ENCODE measurements at places on chromosomes 13 and 19.

GRCh38 chr19:54392105-54392504, 23.2 kb upstream of the TTYH1 start:
- no peak for DNase-seq

DNA sequence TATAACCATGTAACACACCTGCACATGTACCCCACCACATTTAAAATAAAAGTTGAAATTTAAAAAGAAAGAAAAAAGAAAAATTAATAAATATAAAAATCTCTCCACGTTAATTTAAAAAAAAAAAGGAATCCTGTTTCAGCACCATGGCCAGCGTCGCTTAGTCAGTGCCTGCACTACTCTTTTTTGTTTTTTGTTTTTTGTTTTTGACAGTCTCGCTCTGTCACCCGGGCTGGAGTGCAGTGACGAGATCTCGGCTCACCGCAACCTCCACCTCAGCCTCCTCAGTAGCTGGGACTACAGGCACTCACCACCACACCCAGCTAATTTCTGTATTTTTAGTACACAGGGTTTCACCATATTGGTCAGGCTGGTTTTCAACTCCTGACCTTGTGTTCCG, 835.9 kb downstream of the UQCRFS1 start:
- no peak for DNase-seq

DNA sequence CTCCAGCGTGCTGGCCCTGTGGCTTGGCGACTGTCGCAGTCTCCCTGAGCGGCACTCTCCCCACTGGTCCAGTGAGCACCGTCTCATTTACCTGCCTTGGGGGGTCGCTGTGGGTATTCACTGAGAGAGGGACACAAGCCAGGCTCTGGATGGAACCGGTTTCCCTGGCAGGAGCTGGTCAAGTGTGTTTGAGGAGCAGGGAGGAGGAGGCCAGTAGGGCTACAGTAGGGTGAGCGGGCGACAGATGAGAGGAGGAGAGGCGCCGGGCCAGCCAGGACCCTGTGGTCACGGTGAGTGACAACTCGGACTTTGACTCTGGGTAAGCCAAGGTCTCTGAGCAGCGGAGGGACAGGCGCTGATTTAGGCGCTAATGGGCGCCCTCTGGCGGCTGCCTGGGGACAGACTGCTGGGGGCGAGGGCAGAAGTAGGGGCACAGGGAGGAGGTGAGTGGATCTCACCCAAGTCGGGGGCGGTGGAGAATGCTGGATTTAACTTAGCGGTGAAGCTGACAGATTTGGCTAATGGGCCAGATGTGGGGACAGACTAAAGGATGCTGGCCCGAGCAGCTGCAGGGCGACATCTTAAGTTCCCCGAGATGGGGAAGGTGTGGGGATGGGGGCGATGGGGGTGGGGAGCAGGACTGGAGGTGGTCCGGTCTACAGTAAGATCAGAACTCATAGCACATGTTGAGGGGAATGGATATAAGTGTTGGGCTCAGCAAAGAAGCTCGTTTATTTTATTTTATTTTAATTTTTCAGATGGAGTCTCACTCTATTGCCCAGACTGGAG, 4.7 kb upstream of the PRMT1 start:
- peak; percentile 85 for DNase-seq

GRCh38 chr19:46607448-46607841, 6.3 kb downstream of the CALM3 start:
- no peak for DNase-seq

GRCh38 chr19:39398297-39398864, 7.2 kb downstream of the MED29 start:
- DNase-seq, result no peak

- no peak for DNase-seq
These were observed 94.0 kb downstream of the PTPRS start for GRCh38 chr19:5246554-5247155.

GRCh38 chr13:76380446-76381065, 505.6 kb downstream of the KCTD12 start:
- no peak for DNase-seq

DNA sequence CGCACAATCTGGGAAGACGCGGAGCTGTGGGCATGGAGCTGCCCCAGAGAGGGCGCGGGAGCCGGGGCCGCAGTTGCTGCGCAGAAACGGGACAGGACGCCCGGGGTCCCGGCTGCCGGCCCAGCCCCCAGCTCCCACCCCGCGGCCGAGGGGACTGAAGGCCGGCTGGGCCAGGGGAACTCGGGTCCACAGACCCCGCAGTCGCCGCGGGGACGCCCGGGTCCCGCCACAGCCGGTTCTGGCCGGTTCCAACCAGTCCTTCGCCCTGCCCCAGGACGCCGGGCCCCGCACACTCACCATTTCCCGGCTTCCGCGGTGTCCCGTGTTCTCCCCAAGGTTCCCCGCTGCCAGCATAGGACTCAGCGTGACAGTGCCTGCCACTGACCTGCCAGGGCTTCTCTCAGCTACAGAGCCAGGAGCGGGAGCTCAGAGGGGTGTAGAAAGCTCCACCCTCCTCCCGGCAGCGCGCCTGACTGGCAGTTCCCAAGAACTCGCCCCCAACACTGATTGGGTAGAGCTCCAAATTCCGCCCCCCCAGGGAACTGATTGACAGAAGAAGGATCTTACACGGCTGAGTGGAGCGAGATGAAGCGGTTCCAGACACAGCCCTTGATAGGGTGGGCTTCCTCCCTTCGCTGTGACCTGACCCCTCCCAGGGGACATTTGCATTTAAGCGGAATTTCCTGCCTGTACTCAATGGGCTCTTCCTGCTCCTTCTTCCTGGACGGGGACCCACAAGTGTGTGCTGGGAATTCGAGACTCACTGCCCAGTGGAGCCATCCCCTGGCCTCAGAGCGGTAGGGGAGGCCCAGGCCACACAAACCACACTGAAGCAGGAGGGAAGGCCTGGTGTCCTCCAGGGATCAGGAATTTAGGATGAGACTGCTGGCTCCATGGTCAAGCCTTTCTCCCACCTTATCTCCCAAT, at the start of gene ZNF442:
ZNF442 (minus strand) TSS at position 448 of the 927 bp plus-strand sequence. CDS start 2,052 bp downstream, outside the sequence.
- DNase-seq, result peak; percentile 78

DNA sequence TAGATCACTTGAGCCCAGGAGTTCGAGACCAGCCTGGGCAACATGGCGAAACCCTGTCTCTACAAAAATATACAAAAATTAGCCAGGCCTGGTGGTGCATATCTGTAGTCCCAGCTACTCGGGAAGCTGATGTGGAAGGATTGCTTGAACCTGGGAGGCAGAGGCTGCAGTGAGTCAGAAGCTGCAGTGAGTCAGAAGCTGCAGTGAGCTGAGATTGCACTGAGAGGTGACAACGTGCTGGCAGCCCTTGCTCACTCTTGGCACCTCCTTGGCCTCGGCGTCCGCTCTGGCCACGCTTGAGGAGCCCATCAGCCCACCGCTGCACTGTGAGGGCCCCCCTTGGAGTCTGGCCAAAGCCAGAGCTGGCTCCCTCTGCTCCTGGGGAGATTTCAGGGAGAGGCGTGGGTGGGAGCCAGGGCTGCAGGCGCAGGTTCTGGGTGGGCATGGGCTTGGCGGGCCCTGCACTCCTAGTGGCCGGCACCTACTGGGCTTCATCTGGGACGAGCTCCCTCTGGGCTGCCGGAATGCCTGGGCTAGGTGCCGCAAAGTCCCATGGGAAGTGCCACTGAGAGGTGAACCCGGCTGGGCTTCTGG, 39.5 kb upstream of the RPL21 start:
- no peak for DNase-seq

DNA sequence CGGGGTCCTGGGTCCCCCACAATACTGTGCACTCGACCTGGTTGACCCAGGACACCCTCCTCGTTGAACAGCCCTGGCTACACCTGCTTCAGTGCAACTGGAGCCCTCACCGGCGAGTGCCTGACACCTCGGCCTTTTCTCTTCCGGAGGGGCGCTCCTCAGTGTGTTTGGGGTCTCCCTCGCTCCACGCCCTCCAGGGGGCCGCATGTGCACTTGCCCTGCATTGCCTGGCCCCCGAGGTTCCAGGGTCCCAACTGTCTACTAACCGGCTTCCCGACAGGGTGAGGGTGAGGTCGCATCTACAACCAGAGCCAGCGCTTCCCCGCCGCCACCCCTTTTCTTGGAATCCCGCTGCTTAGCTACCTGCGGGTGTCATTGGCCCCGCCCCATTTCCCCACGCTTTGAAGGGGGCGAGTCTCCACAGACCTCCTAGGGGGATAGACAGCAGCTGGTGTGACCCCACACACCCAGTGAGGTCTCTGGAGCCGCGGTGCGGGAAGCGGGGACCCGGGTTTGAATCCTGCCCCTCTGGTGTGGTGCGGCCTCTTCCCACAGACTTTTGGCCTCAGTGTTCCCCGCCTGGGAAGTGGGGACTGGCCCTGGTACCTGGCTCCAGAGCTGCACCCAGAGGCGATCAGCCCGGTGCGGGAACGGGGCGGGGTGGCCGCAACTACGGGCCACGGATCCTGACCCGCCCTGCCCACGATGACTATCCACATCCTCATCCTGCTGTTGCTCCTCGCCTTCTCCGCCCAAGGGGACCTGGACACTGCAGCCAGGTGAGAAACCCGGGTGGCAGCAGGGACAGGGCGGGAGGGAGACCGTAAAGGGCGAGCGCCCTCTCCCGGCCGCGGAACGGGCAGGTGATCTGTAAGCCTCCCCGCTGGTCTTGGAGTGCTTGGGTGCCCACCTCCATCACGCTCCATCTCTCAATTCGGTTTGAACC, at the start of gene ADM5:
ADM5 (plus strand) TSS at position 462 of the 946 bp plus-strand sequence; CDS start at position 706, 244 bp downstream.
- DNase-seq, result no peak

DNA sequence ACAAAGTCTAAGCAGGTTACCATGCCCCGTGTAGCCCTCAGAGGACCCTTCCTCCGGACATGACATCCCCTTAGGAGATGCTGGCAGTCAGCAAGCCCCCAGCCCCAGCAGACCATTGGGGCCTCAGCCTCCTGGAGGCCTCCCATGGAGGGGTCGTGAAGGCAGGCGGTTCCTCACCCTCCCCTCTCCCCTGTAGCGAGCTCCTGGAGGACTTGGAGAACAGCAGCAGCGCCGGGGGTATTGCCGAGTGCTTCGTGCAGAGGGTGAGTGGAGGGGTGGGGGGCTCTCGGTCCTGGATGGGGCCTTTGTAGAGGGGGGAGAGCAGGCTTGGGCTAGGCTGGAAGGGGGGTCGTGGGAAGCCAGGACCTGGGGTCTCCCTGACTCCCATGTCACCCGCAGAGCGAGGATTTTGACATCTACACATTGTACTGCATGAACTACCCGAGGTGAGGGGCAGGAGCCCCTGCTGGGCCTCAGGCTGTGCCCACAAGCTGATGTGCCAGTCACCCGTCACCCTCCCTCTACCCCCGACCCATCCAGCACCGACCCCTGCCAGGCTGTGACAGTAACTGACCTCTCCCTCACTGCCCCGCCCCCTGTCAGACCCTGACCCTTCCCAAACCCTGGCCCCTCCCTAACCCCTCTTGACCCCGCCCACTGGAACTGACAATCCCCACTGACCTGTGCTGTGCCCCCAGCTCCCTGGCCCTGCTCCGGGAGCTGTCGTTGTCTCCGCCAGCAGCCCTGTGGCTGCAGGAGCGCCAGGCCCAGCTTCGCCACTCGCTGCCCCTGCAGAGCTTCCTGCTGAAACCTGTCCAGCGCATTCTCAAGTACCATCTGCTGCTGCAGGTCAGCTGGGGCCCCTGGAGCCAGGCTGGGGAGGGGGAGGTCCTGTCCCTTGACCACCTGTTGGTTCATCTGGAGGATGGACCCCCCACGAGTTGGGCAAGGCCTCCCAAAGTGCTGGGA, 4.0 kb downstream of the PLEKHG2 start:
- no peak for DNase-seq

- DNase-seq, result no peak
These were observed 1780.1 kb upstream of the PCDH20 start for GRCh38 chr13:63195726-63196125.

GRCh38 chr13:102729560-102730270, 34.9 kb upstream of the METTL21C start:
- no peak for DNase-seq

- DNase-seq, result no peak
These were observed 951 bp upstream of the POSTN start for GRCh38 chr13:37599519-37599918.

- DNase-seq, result no peak
These were observed 102.8 kb downstream of the TEX29 start for GRCh38 chr13:111423168-111423785.

GRCh38 chr19:979318-979741, 4.8 kb upstream of the WDR18 start:
- no peak for DNase-seq

GRCh38 chr13:97749174-97749573, 204.3 kb upstream of the IPO5 start:
- DNase-seq, result no peak

DNA sequence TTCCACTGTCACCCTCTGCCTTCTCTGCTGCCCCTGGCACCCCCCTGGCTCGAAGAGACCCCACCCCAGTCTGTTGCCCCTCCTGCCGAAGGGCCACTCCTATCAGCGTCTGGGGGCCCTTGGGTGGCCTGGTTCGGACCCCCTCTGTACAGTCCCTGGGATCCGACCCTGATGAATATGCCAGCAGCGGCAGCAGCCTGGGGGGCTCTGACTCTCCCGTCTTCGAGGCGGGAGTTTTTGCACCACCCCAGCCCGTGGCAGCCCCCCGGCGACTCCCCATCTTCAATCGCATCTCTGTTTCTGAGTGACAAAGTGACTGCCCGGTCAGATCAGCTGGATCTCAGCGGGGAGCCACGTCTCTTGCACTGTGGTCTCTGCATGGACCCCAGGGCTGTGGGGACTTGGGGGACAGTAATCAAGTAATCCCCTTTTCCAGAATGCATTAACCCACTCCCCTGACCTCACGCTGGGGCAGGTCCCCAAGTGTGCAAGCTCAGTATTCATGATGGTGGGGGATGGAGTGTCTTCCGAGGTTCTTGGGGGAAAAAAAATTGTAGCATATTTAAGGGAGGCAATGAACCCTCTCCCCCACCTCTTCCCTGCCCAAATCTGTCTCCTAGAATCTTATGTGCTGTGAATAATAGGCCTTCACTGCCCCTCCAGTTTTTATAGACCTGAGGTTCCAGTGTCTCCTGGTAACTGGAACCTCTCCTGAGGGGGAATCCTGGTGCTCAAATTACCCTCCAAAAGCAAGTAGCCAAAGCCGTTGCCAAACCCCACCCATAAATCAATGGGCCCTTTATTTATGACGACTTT, 2.0 kb downstream of the ZFP36 start:
- no peak for DNase-seq

- DNase-seq, result peak; percentile 16
These were observed 431 bp downstream of the FUT3 start for GRCh38 chr19:5850743-5851293.

- DNase-seq, result no peak
These were observed 62.6 kb downstream of the MYH14 start for GRCh38 chr19:50266041-50266440.

DNA sequence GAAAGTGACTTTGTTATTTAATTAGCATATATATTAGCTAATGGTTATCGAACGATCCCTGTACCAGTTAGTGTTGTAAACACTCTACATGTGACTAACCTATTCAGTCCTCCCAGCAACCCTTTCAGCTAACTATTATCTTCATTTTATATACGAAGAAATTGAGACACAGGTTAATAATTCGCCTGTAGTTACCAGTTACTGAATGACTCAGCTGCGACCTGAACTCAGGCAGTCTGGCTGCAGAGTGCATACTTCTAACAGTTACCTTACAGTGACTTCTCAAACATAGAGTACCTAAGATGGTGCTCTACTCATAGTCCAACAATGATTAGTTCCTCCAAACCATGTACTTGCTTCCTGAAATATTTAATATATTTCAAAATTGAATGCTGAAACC, 117.7 kb downstream of the FNDC3A start:
- DNase-seq, result no peak

- no peak for DNase-seq
These were observed 2.3 kb downstream of the SLC46A3 start for GRCh38 chr13:28716511-28716910.

GRCh38 chr13:37127691-37128241, 22.3 kb upstream of the CSNK1A1L start:
- DNase-seq, result no peak

All from OCI-LY7 (cell line).